Left cardiac atrium (tissue), 4 donors: ENCODE measurements at places on chromosomes 16 and 17. TPM values are rescaled to one million over a fixed set of nuclear protein-coding genes. Genes with fewer than 3 reads are reported as not detected.
A peak's percentile ranks its signal among the peaks of the same experiment; 100 is the strongest.

ENO3 gene
- 149 TPM for total RNA-seq

SUPT4H1 gene
- 60.6 TPM for total RNA-seq

AIPL1 gene
- not detected for total RNA-seq

SPN gene
- 1.4 TPM for total RNA-seq

DNA sequence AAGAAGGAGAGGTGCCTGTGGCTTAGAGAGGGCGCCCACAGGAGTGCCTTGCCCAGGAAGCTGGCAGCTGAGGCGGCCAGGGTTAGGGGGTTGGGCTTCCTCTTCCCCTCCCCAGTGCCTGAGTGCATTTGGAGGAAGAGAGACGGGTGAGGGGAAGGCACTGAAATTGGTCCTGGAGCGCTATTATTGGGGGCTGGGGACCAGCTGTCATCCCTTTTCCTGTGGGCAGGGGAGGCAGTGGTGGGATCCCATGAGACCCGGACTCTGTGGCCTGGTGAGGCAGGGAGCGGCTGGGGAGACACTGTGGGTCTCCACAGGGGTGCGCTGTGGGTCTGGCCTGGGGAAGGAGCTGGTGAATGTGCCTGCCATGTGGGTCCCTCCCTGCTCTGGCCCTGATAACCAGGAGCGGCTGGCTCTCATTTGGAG, 259.7 kb downstream of the SEC14L1 start:
- DNase-seq = no peak

DNA sequence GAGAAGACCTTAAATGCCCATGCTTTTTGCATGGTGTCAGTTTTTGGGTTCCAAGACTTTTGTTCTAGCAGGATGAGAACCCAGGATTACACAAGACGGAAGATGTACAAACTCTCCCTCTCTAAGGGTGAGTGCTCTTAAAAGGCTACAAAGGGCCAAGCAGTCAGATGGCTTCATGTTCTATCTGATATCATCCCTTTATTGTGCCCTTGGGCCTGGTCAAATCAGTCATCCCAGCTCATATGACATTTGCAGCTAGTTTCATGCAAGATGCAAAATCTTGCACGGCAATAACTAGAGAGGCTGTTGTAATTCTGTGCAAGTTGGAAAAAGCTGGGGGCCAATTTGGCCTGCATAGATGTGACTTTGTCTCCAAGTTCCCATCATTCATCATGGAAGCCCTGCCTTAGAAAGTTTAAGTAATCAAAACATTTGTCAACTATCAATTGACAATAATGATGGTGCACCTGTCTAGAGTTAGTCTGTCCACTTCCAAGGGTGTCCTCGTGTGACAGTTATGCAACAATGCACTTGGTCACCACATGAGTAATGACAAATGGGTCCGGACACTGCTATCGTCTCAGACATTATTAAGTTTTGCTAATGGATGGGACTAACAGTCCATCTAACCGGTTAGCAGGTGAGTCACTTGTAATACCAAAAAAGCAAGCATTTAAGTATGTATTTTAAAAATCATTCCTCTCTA, 58.6 kb upstream of the ZFHX3 start:
- no peak for DNase-seq

DNA sequence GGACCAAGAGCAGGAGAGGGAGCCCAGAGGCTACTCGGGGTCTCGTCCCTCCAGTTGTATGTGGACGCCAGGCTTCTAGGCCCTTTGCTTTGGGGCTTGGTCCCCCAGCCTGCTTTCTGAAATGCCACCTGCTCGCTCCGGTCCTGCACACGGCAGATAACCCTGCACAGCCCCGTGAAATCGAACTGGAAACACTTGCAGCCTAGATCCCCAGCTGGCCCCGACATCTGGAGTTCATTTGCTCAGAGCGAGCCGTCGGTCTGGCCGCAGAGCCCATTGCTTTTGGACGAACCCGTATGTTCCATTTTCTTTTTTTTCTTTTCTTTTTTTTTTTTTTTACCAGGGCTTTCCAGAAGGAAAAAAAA, 22.9 kb downstream of the C1QTNF1 start:
- peak; percentile 41 for DNase-seq

DNA sequence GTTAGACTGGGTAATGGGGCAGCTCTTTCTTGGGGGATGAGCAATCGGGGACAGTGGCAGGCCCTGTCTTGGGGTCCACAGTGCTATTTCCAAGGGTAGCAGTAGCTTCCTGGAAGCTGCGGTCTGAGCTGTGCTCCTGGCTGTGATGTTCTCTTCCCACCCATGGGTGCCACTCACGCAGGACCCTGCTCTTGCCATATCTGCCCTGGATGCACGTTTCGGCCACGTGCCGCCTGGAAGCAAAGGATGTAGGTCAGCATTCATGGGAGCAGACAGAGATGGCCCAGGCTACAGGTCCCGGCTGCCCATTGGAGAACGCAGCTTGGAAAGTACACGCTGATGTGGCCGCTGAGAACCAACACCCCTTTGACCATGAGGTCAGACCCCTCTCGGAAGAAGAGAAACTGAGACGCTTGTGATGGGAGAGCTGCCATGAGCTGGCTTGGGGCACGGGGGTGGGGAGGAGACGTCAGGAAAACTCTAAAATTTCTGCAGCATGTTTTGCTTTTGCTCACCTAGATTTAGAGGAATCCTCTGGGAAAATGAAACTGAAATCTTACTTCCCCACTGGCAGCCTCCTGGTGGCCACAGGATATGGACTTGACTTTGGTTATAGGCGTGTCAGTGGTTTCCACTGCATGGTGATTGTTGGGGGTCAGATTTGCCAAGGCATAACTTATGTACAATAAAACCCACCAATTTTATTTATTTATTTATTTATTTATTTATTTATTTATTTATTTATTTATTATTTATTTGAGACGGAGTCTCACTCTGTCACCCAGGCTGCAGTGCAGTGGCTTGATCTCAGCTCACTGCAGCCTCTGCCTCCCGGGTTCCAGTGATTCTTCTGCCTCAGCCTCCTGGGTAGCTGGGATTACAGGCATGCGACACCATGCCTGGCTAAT, 36.2 kb upstream of the IRF8 start:
- no peak for DNase-seq

- DNase-seq = no peak
These were observed 294.7 kb downstream of the IRF8 start for GRCh38 chr16:86193528-86194193.

DNA sequence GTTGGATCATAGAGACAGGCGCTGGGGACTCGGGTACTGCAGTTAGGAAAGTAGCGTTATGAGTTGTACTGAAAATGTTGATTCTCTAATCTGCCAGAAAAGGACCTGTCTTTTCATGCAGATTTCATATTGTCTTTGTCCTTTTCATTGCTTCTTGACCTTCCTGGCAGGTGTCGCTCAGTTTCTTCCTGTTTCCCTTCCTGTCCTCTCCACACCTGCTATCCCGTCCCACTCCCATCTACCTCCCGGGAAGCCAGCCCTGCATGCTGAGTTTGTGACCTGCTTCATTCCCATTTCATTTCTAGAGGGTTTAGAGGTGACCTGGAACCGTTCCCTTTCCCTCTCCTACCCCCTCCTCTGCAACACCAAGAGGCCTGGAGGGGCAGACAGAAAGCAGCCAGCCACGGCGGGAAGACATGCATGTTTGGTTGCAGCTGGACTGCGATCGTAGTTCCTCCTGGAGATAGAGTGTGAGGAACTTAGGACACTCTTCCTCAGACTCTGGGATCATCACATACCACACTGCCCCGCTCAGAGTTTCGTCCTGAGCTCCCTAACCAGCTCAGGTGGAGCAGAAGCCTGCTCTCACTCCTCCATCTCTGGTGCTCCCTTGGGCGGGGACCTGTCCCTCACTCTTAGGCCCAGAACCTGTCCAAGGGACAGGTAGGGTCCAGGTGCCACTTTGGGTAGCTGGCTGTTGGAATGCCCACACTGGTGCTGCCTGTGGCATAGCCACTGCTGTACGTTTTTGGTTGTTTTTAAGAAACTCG, 23.9 kb upstream of the ARHGAP23 start:
- DNase-seq = no peak
